Astrocyte of the cerebellum (primary cell): ENCODE measurements at places on chromosomes 13 and 19.

- no peak for DNase-seq
Measured at GRCh38 chr19:32317086-32317485, 28.3 kb upstream of the ZNF507 start.

- no peak for DNase-seq
Measured at GRCh38 chr19:54297759-54298305, 15.1 kb downstream of the LILRA5 start.

- no peak for DNase-seq
Measured at GRCh38 chr13:30830638-30830965, 75.5 kb upstream of the MEDAG start.

- DNase-seq = no peak
Measured at GRCh38 chr19:31037286-31037980, 311.8 kb downstream of the TSHZ3 start.

DNA sequence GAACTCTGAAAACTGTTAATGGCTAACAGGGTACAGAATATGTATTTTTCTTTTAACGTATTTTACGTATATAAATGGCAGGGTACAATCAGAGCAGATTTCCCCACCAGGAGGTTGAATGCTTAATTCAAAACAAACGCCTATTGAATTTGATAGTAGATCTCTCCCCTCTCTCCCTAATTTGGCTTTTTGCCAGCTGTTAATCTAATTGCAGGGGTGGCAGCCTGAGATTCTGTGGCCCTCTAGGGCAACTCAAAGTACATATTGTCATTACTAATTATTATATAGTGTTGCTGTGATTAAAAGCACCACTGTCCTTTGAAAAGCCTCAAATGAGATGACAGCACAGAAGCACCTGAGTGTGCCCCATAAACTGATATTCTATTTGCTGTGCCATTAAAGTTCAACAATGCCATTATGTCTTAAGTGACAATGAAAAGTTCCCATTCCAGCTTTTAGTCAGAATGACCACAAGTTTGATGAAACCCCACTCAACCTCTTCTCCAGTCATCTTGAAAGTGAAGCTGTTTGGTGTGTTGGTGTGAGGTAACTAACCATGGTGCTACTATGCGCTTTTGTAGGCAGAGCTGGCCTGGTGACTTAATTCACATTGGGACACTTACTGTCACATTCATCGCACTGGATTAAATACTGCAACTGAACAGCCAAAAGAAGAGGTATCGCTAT, 351.4 kb downstream of the KCNRG start:
- DNase-seq = no peak

- DNase-seq = no peak
Measured at GRCh38 chr13:81488021-81488420, 1147.1 kb upstream of the SPRY2 start.
